ENCODE measurements at places on chromosomes 11 and 22.

- no peak for DNase-seq
Observed at GRCh38 chr11:44595964-44596381, 30.5 kb downstream of the CD82 start.

GRCh38 chr11:11706028-11706427 lies 84.2 kb upstream of the GALNT18 start:
- DNase-seq, result no peak

DNA sequence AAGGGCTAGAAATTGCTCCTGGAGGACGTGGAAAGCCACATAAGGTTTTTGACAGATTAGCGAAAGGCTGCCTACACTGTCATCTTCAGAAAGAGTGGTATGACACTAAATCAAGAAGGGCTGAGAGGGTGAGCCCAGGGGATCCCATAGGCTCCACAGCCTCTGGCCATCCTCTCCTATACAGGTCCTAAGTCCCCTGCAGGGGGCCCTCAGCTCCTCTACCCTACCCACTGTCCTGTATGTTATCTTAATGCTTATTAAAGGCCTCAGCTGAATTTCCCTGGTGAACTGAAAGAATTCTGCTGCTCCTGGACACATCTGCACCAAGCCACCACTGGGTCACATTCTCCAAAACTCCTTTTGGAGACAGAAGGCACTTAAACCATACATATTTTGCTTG lies 7.9 kb downstream of the KLHL22 start:
- DNase-seq, result no peak

GRCh38 chr22:23106906-23107367 lies 34.9 kb downstream of the RSPH14 start:
- no peak for DNase-seq

DNA sequence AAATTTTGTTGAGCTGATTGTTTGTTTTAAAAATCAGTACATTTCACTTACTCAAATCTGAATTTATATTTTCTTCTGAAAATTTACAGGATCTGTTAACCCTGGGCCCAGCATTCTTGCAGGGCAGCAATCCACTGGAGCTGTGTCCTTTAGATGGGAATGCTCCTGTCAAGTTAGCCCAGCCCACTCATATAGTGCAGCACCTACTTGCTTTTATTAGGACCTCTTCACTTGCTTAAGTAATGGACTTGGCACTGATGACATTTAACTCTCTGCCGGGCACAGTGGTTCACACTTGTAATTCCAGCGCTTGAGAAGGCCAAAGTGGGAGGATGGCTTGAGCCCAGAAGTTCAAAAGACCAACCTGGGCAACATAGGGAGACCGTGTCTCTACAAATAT lies 89.6 kb downstream of the HSD17B12 start:
- no peak for DNase-seq

DNA sequence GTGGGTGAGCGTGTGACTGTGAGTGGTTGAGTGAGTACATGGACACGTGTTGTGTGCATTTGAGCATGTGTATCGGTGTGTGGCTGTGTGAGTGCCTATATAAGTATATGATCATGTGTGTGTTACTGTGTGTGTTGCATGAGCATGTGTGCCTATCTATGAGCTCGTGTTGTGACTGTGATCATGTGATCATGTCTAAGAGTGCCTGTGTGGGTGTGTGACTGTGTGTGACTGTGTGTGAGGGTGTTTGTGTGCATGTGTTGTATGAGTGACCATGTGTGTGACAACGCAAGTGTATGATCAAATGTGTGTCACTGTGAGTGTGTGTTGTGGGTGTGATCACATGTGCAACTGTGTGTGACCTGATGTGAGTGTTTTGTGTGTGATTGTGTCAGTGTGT lies 88.8 kb downstream of the UBASH3B start:
- DNase-seq, result no peak

DNA sequence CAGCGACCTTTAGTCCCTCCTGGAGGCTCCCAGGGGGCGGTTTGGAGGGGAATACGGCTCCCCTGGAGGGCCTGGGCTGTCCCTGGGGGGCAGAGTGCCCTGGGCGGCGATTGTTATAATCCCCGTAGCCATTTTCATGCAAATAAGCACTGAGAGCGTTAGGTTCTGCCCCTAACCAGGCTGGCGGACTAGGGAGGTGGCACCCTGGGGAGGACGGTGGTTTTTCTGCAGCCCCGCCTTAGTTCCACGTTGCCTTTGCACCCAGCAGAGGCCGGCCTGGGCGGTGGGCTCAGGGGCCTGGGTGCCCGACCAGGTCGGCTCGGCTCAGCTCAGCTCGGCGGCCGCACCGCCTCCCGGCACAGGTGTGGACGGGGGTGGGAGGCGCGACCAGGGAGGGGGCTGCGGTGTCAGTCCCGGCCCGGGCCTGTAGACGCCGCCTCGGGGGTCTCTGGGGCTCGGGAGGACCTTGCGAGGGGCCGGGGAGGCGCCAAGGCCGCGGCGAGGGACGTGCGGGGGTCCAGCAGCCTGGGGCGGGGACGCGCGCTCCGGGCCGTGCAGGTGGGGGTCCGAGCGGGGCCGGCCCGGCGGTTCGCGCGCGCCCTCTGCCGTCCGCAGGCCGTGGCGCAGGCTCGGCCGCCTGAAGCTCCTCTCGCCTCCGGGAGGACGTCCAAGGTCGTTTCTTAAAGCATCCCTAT lies 2.3 kb upstream of the DUSP8 start:
- DNase-seq, result peak; percentile 78

- DNase-seq, result no peak
Observed at GRCh38 chr22:44623771-44624510, 78.1 kb upstream of the PRR5 start.

GRCh38 chr11:73245461-73245860 lies 26.7 kb upstream of the P2RY6 start:
- no peak for DNase-seq

GRCh38 chr11:25758145-25758661 lies 573.7 kb upstream of the ANO3 start:
- DNase-seq, result no peak

DNA sequence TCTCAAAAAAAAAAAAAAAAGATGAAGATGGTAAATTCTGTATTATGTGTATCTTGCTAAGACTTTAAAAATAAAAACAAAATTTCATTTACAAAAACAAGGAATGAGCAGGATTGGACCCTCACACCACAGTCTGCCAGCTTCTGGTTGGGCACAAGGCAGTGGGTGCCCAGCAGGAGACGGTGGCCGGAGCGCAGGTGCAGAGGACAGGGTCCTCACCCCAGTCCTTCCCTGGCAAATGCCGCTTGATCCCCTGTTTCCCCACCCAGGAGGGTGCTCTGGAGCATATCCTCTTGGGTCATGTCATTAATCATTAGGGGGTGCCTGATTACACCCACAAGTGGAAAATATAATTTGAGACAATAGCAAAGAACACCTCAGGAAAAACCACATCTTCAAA lies 31.2 kb downstream of the SHANK2 start:
- DNase-seq, result no peak

GRCh38 chr11:83064011-83064410 lies 7.7 kb downstream of the RAB30 start:
- DNase-seq, result no peak

All from activated T-cell treated with anti-CD3 and anti-CD28 coated beads, Interleukin-2, amount 50 U/mL, for 24 hours (primary cell).